ENCODE measurements at places on chromosomes 4 and X.

GRCh38 chr4:84814094-84814750, 152.3 kb downstream of the WDFY3 start:
- DNase-seq = no peak

DNA sequence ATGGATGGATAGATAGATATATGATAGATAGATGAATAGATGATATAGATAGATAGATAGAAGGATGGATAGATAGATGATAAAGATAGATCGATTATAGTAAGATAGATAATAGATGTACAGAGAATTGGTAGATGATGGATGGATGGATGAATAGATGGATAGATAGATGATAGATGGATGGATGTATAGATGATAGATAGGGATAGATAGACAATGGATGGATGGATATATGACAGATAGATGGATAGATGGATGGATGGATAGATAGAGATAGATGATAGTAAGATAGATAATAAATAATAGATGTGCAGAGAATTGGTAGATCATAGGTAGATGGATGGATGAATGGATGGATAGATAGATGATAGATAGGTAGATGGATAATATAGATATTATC, 12.2 kb downstream of the GYG2 start:
- DNase-seq = no peak

DNA sequence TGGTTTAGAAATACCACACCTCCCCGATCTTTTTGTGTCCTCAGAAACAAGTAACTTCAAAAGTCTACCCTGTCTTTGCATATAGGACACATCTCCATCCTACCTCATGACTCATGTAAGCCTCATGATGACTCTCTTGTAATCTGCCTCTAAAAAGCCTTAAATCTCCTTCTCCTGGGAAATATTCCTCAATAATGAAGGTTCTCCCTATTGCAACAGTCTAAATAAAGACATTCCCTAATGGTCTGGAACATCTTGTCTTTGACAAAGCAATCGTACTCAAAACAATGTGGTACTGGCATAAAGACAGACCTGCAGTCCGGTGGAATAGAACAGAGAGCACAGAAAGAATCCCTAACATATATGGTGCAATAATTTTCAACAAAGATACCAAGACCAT, 257.7 kb downstream of the OPHN1 start:
- no peak for DNase-seq

- DNase-seq = no peak
Observed at GRCh38 chr4:17719106-17719505, 62.3 kb downstream of the FAM184B start.

DNA sequence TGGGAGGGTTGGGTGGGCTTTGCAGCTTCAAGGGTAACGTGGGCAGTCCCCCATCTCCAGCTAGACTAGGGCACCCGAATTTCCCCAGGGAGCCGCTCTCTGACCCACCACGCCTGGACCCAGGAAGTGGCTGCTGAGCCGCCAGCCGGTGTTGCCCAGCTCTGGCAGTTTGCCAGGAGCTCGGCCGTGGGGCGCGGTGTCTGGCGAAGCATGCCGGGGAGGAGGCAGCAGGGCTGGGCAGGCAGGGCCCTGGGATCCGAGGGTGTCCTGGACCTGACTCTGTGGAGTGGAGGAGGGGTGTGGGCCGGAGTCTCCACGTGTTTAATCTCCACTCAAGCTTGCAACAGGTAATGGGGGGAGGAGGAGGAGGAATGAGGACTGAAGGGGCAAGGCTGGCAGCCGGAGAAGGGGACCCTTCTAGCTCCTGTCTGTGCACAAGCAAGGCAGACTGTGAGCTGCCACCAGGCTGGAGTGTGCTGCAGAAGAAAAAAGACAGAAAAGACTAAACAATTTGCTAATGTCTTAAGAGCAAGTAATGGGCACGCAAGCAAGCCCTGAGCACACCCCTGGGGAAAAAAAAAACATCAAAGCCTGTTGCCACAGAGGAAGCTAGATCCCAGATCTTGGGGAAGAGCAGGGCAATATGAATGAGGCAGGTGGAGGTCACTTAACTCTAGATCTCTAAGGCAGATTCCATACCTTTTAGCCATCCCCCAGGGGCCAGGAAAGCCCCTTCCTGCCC, 2.4 kb downstream of the LONRF3 start:
- no peak for DNase-seq

GRCh38 chr4:4415806-4416805, 29.2 kb downstream of the NSG1 start:
- no peak for DNase-seq

- no peak for DNase-seq
Observed at GRCh38 chr4:184439856-184440594, 34.3 kb downstream of the IRF2 start.

DNA sequence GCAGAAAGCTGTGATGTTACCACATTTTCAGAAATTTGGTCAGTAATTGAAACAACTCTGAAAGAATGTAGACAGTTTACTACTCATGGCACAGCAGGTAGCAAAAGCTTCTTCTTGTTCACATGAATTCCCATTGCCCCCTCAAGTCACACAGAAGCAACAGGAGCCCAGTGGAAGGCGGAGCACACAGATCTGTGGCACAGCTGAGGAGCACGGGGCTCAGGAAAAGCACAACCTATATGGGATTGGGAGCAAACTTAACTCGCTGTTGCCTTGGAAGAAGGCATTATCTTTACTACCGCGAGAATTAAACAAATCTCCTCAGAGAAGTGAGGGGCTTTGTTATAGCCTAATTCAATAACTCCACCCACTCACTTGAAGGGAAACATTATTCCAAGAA, 358.5 kb downstream of the SPOCK3 start:
- no peak for DNase-seq

DNA sequence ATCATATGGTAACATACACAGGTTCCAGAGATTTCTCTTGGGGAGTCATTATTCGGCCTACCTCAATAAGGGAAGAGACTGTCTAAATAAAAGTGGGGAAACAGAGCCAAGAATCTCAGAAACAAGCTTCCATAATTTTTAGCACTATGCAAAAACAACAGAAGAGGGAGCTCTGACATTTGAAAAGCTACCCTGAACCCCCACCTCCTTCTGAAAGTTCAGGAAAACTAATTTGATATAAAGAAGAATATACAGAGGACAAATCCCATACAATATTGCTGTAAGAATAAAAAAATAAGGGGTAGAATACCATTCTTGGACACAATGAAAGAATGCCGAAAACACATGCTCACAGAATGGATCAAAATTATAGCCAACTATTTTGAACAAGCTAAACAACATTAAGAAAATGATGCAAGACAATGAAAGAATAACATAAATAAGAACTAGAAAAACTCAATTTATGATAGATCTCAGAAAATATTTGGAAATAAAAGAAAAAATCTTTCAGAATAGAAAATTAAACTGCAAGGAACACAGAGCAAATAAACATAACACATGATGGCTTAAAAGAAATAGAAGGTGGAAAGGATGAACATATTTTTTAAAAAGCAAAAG, 14.4 kb upstream of the ZNF41 start:
- DNase-seq = no peak

DNA sequence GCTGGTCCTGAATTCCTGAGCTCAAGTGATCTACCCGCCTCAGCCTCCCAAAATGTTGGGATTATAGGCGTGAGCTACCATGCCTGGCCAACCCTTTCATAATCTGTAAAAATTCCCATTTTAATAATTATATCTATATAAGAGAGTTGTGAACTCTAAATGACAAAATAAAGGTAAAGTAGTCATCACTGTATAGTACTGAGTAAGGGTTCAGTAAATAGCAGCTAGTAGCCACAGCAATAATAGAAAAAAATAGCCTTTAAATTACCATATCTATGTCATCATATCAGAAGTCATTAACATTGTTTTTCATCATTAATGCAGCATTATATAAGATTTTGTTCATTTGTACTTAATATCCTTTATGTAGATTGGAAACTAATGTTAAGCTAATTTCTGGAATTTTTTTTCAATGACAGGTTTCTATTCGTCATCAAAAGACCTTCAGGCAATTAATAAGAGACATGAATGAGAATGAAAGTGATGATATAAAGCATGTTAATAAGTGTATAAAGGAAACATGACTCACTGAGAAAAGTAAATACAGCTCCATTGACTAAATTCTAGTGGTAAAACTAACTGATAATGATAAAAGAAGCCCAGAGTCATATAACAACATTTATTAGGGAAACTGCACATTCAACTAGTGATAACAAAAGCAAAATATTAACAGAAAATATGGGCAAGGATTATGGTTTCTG, 85.9 kb upstream of the UGT8 start:
- DNase-seq = no peak

GRCh38 chrX:71000139-71000538, 68.0 kb downstream of the SNX12 start:
- no peak for DNase-seq

GRCh38 chr4:150248181-150248580, 169.9 kb downstream of the DCLK2 start:
- DNase-seq = no peak

DNA sequence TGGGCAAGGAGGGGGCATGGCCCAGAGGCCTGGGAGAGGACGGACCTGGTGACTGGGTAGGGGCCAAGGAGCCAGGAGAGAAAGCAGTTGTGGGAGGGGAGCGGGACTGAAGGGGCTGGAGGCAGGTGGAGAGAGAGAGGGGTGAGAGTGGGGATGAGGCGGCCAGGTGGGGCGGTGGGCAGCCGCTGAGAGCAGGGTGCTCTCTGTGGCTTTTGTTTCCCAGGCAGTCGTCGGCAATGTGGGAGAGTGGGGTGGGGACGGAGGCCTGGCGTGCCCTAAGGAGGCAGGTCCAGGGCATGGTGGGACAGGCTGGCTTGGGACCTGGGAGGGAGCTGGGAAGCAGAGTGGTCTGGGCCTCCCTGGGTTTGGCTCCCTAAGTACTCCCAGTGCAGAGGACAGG, 3.2 kb upstream of the ATP2B3 start:
- no peak for DNase-seq

DNA sequence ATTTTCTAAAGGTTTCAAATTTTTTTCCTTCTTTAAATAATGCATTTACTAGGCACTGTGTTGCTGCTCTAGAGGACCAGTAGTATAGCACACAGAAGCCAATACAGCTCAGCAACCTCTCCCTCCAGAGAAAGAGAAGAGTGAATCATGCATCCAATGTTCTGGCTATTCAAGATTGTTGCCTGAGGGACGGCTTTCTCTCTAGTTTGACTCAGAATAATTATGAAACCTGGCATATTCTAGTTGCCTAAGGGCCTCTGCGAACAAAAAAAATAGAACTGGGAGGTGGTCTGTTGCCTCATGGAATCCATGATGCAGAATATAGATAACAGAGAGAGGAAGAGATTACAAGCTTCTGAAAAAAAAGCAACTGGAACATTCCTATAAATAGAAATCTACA, 1233.3 kb upstream of the PABPC4L start:
- no peak for DNase-seq

- no peak for DNase-seq
Observed at GRCh38 chr4:113534711-113535110, 226.8 kb downstream of the CAMK2D start.

DNA sequence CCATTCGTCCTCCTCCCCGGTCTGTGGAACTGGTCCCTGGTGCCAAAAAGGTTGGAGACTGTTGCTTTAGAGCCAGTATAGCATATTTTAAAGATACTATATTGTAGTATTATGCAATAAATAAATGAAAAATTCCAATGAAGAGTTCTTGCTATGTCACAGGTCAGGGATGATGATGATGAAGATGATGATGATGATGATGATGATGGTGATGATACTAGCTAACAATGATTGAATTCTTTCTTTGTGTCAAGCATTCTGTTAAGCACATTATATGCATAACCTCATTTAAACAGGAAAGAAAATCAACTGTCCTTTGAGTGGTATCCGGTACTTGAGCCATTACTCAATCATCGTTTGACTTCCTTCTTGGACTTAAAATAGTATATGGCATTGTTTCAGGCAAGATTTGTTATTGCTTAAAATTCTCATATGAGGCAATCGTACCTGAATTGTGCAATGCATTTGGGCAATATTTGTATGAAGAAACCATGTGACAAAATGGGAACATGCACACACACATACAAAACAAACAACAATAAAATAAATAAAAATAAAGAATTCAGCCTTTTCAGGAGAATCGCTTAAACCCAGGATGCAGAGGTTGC, 22.8 kb upstream of the TLR2 start:
- DNase-seq = no peak

- DNase-seq = no peak
Observed at GRCh38 chr4:185374573-185374972, 21.2 kb downstream of the LRP2BP start.

GRCh38 chr4:171067422-171067821, 745.8 kb upstream of the GALNTL6 start:
- DNase-seq = no peak

GRCh38 chr4:70734971-70735370, 13.2 kb downstream of the RUFY3 start:
- no peak for DNase-seq

GRCh38 chrX:31039327-31039711, 32.5 kb downstream of the FTHL17 start:
- DNase-seq = no peak

- DNase-seq = no peak
Observed at GRCh38 chr4:77167866-77168265, 10.9 kb downstream of the CCNG2 start.

DNA sequence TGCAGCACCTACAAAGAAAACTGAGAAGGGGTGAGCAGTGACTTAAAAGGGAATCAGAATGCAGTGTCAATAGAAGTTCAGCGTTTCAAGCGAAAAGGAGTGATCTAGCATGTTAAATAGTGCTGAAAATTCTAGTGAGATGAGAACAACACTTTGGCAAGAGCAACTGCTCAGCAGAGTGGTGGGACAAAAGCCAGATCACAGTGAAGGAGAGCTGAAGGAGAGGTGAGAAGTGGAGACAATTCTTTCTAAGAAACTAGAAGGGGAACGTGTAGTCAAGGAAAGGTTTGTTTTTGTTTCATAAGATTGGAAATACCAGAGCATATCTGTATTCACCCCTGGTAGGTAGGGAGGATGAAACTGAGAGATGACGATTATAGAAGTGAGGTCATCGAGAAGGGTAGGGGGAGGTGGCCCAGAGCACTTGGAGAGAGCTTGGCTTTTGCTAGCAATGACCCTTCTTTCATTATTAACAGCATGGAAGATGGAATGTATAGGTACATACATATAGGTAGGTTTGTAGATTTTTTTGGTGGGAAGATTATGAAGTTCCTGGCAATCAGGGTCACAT, 33.7 kb downstream of the SRPX2 start:
- no peak for DNase-seq

DNA sequence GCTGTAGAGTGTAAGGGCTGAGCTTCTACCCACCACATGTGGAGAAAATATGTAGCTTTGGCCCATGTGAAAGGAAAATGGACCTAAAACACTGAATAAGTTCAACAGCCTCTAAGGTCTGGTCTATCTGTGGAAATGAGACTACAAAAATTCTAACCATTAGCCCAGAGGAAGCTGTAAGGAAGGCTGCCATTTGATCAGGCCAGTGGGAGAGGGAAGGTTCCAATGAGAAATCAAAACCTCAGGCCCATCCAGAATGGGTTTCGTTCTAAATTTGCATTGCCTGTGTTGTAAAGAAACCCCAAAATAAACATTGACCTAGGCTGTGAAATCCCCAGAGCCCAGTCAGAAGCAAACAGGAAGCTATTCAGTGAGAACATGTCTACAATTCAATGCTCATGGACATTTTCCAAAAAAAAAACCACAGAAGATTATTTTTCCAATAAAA, 320.4 kb upstream of the SLC7A11 start:
- no peak for DNase-seq

- DNase-seq = no peak
Observed at GRCh38 chr4:114225436-114225835, 246.0 kb upstream of the ARSJ start.
